Fibroblast of skin of right biceps (primary cell): ENCODE measurements at places on chromosomes 2 and 18.
A peak's percentile ranks its signal among the peaks of the same experiment; 100 is the strongest.

DNA sequence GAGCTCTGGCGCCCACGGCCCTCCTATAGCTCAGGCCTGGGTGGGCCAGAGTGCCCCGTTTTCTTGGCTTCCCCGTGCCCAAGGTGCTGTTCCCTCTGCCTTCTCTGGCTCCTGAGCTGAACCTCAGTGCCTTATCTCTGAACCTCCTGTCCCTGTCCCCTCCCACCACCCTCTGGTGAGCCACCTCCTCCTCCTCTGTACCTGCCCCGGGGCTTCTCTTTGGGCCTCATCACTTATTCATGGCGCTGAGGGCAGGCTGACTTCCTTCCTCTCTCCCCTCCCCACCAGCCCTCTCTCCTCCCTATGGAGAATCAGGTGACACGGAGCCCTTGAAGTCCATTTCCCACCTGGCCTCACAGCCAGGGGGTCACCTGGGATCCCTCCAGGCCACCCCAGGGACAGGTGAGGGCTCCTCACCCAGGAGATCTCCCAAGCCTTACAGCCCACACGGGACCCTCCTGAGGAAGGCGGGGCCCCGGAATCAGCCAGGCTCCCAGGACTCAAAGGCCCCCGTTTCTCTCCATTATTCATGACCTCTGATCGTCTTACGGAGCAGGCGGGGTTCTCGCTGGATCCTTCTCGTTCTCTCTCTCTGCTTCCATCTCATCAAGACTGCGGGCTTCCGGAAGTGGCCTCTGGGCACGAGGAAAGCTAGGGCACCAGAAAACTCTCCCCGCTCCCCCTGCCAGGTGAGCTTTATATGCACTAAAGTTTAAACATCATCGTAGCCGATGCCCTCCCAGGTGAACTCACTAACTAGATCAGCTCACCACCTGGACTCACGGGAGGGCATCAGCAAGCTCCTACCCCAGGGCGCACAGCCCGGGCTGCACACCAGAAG, at the start of gene LOXHD1:
Gene LOXHD1 (minus strand): TSS at position 106 of the 841 bp plus-strand sequence. CDS start 187 bp downstream, outside the sequence.
- DNase-seq, result no peak

DNA sequence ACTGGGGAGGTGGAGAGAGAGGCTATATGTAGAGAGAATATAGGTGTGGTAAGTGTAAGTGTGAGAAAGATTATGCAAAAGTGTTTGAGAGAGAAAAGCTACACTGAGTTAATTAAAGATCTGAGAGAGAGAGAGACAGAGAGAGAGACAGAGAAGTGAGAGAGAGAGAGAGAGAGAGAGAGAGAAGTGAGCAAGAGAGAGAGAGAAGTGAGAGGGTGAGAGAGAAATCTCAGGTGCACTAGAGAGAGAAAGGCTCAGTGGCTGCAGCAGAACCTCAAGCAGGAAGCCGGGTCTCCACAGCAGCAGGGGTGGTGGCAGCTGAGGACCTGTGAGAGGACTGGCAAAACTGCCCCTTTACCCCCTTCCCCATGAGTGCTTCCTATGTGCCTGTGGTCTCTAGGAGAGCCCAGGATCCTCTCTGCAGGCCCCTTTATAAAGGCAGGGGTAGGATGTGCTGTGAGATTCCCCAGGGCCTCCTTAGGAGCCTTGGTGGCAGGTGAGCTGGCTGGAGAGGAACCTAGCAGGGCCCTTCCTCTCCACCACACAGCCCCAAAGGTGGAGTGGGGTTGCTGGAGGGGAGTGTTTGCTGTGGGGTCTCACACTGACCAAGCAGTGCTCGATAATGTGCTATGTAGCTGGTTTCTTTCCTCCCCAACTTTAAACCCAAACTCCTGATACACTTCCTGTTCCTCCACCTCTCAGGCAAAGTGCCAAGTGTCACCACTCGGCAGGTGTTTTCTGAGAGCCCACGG, 52.6 kb downstream of the SLC4A5 start:
- DNase-seq, result no peak

DNA sequence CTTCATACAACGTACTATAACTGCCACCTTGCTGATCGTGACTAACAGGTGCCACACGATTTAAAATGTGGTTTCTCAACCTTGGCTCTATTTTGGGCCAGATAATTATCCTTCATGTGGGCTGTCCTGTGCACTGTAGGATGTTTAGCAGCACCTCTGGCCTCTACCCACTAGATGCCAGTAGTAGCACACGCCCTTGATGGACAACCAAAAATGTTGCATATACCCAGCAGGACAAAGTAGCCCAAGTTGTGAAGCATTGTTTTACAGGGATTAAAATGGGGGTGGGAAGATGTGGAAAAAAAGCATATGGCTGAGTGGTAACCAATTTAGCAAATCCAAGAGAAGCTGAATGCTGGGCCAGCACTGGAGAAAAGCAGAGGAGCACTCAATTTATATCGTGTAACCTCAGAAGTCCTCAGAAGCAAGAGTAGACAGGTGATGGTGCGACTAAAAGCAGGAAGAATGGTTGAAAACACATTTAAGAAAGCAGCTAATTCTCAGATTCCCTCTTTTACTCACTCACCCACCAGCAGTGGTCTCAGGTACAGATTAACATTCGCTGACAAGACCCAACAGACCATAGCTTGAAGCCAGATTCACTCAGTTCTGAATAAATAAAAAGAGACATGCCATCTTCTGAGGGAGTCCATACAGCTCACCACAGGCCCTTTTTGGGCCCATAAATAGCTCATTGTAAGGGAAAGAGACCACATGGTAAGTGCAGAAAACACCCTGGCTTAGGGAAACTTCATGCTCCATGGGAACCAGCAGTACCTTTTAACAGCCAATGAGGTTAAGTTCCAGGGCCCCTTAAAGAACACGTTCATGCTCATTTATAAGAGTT, 50.6 kb downstream of the RAPH1 start:
- DNase-seq, result peak; percentile 21

DNA sequence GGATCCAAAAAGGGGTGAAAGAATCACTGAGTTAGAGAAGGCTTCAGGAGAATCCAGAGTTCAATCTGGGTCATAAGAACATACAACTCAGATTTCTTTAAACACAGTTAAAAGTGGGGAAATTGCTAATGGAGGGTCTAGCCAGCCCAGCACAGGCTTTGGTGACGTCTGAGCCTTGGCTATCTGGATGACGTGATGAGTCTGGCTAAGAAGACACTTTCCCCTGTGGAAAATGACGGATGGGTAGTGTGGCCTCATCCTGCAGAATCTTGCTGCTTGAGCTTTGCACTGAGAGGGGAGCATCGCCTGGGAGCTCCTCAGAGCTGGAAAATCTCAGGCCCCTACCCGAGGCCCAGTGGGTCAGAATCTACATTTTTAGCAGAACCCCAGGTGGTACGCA, 19.2 kb downstream of the EDAR start:
- DNase-seq, result no peak

- DNase-seq, result no peak
These were observed 31.2 kb downstream of the PARD3B start for GRCh38 chr2:204576362-204576979.

- no peak for DNase-seq
These were observed 97.2 kb downstream of the SMAD7 start for GRCh38 chr18:48853588-48853987.

- DNase-seq, result no peak
These were observed 6.3 kb upstream of the RMDN2 start for GRCh38 chr2:37918742-37919186.

DNA sequence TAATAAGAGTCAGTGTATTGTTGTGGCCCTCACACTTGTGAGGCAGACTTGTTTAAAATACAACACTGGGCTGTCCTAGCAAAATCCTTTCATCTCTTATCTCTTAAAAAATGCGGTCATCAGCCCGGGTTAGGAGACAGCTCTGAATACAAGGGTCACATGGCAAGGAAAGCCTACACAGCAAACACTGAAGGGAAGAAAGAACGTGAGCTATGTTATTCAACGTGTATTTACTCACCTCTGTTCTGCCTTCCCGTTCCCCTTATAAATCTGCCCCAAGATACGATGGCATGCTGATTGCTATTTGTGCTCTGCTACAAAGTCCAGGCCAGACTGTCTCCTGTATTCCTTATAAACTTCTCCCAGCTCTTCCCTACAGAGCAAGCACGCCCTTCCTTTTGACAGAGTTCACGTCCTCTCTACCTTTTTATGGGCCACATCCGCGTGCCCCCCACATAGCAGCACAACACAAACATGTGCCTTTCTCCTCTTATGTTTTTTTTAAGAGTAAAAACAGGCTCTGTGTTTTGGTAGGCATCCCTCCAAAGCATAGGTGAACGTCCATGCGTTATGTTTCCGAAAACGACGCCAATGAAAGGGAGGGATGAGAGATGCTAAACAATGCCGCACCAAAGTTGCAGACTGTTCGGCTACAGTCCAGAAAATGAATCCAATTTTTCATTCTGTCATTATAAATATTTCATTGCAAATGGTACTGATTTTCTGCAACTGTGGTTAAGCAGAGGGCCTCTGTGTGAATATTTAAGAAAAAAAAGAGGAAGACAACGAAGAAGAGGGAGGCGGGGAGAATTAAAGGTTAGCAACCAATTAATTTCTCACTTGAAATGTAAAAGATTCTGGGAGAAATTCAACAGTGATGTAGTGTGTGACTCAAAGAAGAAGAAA, 274.7 kb downstream of the ZNF521 start:
- DNase-seq, result peak; percentile 55
